ENCODE measurements at places on chromosomes 2 and 18.

DNA sequence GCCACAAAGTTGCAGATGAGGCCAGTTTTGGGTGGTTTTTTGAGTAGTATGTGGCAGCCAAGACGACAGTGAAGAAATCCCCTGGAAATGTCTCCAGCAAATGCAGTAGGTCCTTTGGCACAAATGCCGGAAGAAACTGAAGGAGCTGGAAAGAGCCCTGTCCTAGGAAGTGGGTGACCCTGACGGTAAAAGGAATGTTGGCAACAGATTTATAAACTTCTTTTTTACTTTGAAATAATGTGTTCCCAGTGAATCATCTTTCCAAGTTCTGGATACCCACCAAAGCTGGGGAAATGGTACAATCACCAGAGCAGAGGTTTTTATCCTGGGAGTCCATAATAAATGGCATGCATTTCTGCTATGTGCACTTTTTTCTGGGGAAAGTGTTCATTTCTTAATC is 112.9 kb downstream of the CSRNP3 start:
- no peaks in the 10 kb centered on the region for H3K4me1 ChIP-seq
- DNase-seq, result no peak
- H3K27ac ChIP-seq, result no peak overlapping the region
- H3K4me3 ChIP-seq, result no peak overlapping the region

DNA sequence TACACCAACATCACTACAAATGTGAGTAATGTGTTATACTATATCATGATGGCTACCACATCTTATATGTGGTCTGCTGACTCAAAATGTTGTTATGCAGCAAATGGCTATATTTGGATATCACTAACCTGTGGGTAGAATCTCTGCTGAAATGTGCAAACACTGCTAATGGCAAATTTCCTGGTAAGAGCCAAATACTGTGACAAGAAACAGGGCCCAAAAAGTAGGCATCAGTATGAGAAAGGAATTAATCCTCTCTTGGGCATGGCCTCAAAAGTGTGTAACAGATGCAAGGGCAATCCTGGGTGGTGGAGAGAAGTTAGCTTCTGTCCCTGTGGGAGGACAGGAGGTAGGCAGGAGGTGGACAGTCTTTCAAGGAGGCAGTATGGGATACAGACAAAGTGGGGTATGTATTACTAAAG is 13.3 kb downstream of the ATF2 start:
- H3K36me3 ChIP-seq, result peaks cover 8% of the 10 kb centered on the region
- no peak for DNase-seq
- peaks cover 50% of the 10 kb centered on the region for H3K4me1 ChIP-seq
- no peaks in the 10 kb centered on the region for H3K27me3 ChIP-seq

GRCh38 chr2:186783254-186783653 is 65.7 kb downstream of the ZSWIM2 start:
- no peaks in the 10 kb centered on the region for H3K4me1 ChIP-seq
- no peaks in the 10 kb centered on the region for H3K27me3 ChIP-seq
- no peak for DNase-seq

GRCh38 chr2:60998628-60999545 is 18.6 kb upstream of the PEX13 start:
- no peaks in the 10 kb centered on the region for H3K36me3 ChIP-seq
- DNase-seq, result peak; percentile 25

GRCh38 chr2:33136056-33136455 is 189.3 kb downstream of the LTBP1 start:
- DNase-seq, result no peak
- H3K27ac ChIP-seq, result no peak overlapping the region
- no peaks in the 10 kb centered on the region for H3K4me1 ChIP-seq
- no peaks in the 10 kb centered on the region for H3K36me3 ChIP-seq
- peaks cover 42% of the 10 kb centered on the region for H3K27me3 ChIP-seq

DNA sequence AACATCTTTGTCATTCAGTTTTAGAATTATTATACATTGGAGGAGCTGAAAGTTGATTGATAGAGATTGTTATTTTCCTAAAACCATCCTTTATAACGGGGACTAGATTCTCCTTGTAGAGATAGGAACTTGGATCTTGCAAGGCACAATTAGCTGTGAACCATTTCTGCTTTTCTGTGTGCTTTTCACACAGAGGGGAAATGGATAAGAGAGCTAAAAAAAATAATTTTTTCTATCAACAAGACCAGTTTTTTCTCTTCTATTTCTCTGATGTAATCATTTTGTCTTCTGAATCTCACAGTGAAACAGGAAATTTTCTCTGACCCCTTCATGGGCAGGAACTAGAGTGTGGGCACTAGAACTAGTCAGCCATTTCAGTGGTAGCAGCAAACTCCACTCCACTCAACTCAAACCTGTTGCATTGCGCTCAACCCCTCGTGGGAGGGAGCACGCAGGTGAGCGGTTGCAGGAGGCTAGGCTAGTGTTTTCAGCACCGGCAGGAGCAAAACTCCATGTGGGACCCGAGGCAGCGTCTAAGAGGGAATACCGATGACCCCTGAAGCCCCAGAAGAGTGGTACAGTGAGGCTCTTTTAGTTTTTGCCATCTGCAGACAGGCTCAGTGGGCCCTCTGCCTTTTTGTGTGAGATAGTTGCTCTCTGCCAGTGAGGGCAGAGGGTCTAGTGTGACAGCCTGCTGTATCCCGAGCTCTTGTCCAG is 24.0 kb upstream of the SLC39A10 start:
- H3K27ac ChIP-seq, result no peak overlapping the region
- no peaks in the 10 kb centered on the region for H3K4me1 ChIP-seq
- H3K36me3 ChIP-seq, result no peaks in the 10 kb centered on the region
- H3K27me3 ChIP-seq, result no peaks in the 10 kb centered on the region
- H3K4me3 ChIP-seq, result no peak overlapping the region

GRCh38 chr2:168712053-168712452 is 90.4 kb upstream of the NOSTRIN start:
- H3K27ac ChIP-seq, result peak overlapping the region; percentile 69
- peaks cover 3% of the 10 kb centered on the region for H3K4me1 ChIP-seq
- H3K4me3 ChIP-seq, result no peak overlapping the region
- DNase-seq, result no peak
- H3K36me3 ChIP-seq, result no peaks in the 10 kb centered on the region

GRCh38 chr18:23194997-23195957 is 60.0 kb downstream of the CABLES1 start:
- H3K36me3 ChIP-seq, result no peaks in the 10 kb centered on the region
- H3K4me1 ChIP-seq, result peaks cover 4% of the 10 kb centered on the region
- no peak for DNase-seq
- peaks cover 8% of the 10 kb centered on the region for H3K27me3 ChIP-seq
- H3K4me3 ChIP-seq, result no peak overlapping the region

GRCh38 chr2:20717641-20718040 is 50.7 kb downstream of the GDF7 start:
- peaks cover 9% of the 10 kb centered on the region for H3K4me1 ChIP-seq
- no peaks in the 10 kb centered on the region for H3K27me3 ChIP-seq
- no peak overlapping the region for H3K4me3 ChIP-seq
- no peak for DNase-seq

- DNase-seq, result no peak
- H3K27ac ChIP-seq, result no peak overlapping the region
- H3K36me3 ChIP-seq, result no peaks in the 10 kb centered on the region
- no peaks in the 10 kb centered on the region for H3K4me1 ChIP-seq
- peaks cover 26% of the 10 kb centered on the region for H3K27me3 ChIP-seq
These were observed 52.1 kb downstream of the EEF1B2 start for GRCh38 chr2:206211657-206212255.

- H3K4me3 ChIP-seq, result no peak overlapping the region
- H3K27ac ChIP-seq, result no peak overlapping the region
- H3K27me3 ChIP-seq, result no peaks in the 10 kb centered on the region
- no peaks in the 10 kb centered on the region for H3K4me1 ChIP-seq
- DNase-seq, result no peak
These were observed 317.1 kb upstream of the ST6GAL2 start for GRCh38 chr2:107202962-107203591.

- no peak overlapping the region for H3K4me3 ChIP-seq
- H3K27ac ChIP-seq, result no peak overlapping the region
- H3K27me3 ChIP-seq, result no peaks in the 10 kb centered on the region
- peaks cover 3% of the 10 kb centered on the region for H3K4me1 ChIP-seq
- no peak for DNase-seq
- peaks cover 13% of the 10 kb centered on the region for H3K36me3 ChIP-seq
These were observed 46.1 kb upstream of the GRHL1 start for GRCh38 chr2:9905413-9905812.

DNA sequence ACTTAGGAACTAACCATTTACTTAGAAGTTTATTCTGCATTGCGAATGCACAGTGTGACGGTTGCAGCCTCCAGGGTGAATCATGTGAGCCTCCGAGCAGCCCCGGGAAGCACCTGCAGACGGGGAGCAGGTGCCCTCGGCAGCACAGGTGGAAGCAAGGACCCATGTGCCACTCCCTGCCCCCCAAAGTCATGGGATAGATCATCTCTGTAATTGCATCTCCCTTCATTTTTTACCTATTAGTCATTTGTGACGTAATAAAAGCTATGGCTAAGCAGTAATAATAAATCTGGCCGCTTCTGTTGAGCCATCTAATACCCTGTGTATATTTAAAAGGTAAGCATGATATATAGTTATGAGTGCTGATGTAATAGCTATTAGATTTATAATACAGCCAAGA is 97.2 kb downstream of the PTGR3 start:
- peaks cover 22% of the 10 kb centered on the region for H3K27me3 ChIP-seq
- no peak overlapping the region for H3K4me3 ChIP-seq
- H3K36me3 ChIP-seq, result no peaks in the 10 kb centered on the region

GRCh38 chr18:60452421-60452820 is 79.8 kb upstream of the MC4R start:
- no peaks in the 10 kb centered on the region for H3K27me3 ChIP-seq
- no peaks in the 10 kb centered on the region for H3K36me3 ChIP-seq
- H3K4me3 ChIP-seq, result no peak overlapping the region
- DNase-seq, result no peak

- no peak overlapping the region for H3K4me3 ChIP-seq
- no peak for DNase-seq
- no peaks in the 10 kb centered on the region for H3K36me3 ChIP-seq
- peaks cover 16% of the 10 kb centered on the region for H3K27me3 ChIP-seq
- H3K27ac ChIP-seq, result no peak overlapping the region
- peaks cover 2% of the 10 kb centered on the region for H3K4me1 ChIP-seq
These were observed 92.8 kb downstream of the AP1S3 start for GRCh38 chr2:223744580-223744979.

GRCh38 chr2:28958689-28959088 is 22.4 kb upstream of the TOGARAM2 start:
- H3K27me3 ChIP-seq, result no peaks in the 10 kb centered on the region
- peaks cover 7% of the 10 kb centered on the region for H3K36me3 ChIP-seq
- peak; percentile 56 for DNase-seq
- peaks cover 7% of the 10 kb centered on the region for H3K4me1 ChIP-seq

- DNase-seq, result no peak
- H3K27ac ChIP-seq, result no peak overlapping the region
- no peaks in the 10 kb centered on the region for H3K27me3 ChIP-seq
These were observed 4.3 kb downstream of the MRPS9 start for GRCh38 chr2:105042189-105042588.

DNA sequence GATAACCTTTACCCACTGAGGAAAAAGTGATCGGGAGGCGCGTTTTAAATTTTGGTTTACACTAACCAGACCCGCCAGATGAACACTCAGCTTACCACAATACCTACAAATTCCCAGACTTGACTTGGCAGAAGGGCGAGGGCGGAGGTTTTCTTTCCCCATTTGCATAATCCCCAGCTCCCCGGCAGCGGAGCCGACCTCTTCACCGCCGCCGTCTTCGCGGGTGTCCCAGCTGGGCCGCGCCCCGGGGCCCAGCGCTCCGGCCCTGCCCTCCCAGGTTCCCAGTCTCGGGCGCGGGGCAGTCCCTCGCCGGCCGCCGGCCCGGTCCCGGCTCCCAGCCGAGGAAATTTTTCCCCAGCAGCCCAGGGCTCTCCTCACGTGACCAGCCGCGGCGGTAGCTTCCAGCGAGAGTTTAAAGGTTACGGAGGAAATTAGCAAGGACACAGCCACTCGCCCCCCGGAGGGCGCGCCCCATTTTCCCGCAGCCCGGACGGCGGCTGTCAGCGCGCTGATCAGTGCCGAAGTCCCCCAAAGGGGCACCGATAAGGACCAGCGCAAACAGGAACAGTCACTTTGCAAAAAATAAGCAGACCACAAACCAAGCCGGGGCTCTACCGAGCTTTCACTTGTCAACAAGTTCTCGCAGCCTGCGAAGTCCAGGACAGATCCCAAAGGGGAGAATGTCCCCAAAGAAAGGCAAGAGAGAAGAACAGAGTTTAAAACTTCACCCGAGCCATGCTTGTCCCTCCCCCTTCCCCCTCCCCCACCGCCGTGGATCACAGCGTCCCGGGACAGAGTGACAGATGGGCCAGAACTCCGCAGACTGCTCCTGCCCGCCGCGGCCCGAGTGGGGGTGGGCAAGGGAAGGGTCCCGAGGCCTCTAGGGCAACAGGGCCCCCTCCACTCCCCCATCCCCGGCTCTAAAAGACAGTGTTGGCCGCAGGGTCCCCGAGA is 1.3 kb upstream of the PRKCE start:
- peak overlapping the region; percentile 88 for H3K4me3 ChIP-seq
- H3K27ac ChIP-seq, result peak overlapping the region; percentile 94
- peaks cover 28% of the 10 kb centered on the region for H3K36me3 ChIP-seq
- H3K4me1 ChIP-seq, result peaks cover 28% of the 10 kb centered on the region
- DNase-seq, result peak; percentile 38

- H3K36me3 ChIP-seq, result no peaks in the 10 kb centered on the region
- no peaks in the 10 kb centered on the region for H3K4me1 ChIP-seq
- no peak overlapping the region for H3K27ac ChIP-seq
- no peak for DNase-seq
- H3K27me3 ChIP-seq, result peaks cover 8% of the 10 kb centered on the region
These were observed 15.9 kb downstream of the GLI2 start for GRCh38 chr2:120751553-120751952.

DNA sequence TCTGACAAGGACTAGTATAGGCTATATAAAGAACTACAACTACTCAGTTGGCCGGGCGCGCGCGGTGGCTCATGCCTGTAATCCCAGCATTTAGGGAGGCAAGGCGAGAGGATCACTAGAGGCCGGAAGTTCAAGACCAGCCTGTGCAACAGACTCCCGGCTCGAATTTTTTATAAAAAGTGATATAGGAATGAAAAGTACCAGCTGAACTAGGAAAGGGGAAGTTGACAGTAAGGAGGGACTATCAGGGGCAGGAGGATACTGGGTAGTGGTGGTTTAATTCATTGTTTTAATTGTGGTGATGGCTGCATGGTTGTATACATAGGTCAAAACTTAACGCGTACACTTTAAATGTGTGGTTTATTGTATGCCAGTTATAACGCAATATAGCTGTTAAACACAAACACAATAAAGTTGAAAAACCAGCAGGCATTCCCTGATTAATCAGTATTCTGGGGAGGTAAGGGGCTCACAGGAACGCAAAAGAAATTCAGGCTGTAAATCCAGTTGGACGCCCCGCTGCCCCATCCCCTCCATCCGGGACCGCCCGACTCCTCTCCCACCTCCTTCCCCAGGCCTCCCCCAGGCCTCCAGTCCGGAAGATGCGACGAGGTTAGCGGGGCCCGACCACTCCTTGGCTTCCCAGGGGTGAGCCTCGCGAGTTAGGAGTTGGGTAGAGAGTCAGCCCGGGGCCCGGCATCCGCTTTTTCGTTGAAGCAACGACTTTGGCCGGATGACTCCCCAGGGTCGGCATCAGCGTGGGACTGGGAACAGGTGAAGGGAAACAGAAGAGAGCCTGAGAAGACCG is 746 bp upstream of the POLR1B start:
- no peaks in the 10 kb centered on the region for H3K36me3 ChIP-seq
- H3K4me3 ChIP-seq, result no peak overlapping the region
- no peaks in the 10 kb centered on the region for H3K27me3 ChIP-seq
- DNase-seq, result no peak

Data from effector memory CD8-positive, alpha-beta T cell (primary cell).